ENCODE measurements at places on chromosomes 1 and 21. TPM values are rescaled to one million over a fixed set of nuclear protein-coding genes. Genes with fewer than 3 reads are reported as not detected.

DNA sequence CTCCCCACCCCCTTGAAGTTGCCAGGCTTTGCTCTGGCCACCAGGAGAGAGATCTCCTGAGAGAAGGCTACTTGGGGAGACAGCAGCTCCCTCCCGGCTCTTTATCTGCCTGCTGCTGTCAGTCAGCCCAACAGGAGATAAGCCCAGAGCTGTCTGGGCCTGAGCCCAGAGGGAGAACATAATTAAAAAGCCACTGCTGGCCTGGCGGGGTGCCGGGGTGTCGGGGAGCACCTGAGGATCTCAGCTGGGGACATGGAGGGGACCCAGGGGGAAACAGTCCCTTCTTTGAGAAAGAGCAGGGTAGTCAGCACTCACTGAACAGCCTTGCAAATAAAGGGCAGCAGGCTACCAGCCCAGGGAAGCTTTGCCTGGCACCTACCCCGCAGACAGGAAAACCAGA, 17.9 kb downstream of the VWA5B1 start:
- DNase-seq: no peak

- no peak for DNase-seq
Observed at GRCh38 chr1:5718831-5719632, 273.2 kb downstream of the NPHP4 start.

- no peak for DNase-seq
Observed at GRCh38 chr21:17257784-17258183, 255.1 kb upstream of the CXADR start.

Gene CFH
- total RNA-seq: 138 TPM

Gene PDE9A
- total RNA-seq: 21.0 TPM

- DNase-seq: no peak
Observed at GRCh38 chr1:198639671-198640143, 867 bp downstream of the PTPRC start.

GRCh38 chr21:15278279-15278678, 213.5 kb upstream of the NRIP1 start:
- no peak for DNase-seq

DNA sequence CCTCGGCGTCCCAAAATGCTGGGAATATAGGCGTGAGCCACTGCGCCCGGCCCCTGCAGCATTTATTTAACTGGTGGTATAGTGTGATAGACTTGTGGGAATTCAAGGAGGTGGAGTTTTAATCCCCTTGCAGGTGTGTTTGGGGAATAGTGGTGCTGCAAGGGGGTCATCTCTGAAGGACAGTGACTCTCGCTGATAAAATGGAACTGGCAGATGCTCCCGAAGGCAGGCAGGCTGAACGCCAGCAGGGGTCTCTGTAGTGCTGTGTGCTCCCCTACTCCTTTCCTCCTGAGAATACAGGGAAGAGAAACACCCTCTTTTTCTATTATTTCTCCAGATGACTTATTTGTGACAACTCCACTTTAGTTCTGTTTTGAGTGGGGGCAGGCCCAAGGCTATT, 4.0 kb downstream of the OSCP1 start:
- DNase-seq: no peak

Gene FMO2
- 0.70 TPM for total RNA-seq

DNA sequence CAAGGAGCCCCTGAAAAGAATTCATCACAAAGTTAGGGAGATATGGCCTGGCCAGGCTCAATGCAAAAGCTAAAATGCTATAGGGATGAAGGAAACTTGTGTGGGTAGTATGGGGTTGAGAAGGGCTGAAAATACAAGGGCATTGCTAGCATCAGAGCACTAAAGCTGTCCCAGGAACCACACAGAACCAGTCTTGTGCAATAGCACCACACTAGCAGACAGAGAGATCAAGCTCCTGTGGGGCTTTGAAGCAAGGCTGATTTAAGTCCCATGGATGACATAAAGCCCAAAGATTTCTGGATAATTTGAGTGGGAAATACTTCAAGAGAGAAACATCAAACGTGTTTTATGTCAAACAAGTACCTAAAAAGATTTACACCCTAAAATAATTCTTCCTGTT, 97.1 kb downstream of the VAV3 start:
- DNase-seq: no peak

Gene NMNAT2
- 1.00 TPM for total RNA-seq

Gene GOLT1A
- total RNA-seq: 13.6 TPM

GRCh38 chr1:185483664-185484450, 166.8 kb upstream of the IVNS1ABP start:
- peak; percentile 26 for DNase-seq

DNA sequence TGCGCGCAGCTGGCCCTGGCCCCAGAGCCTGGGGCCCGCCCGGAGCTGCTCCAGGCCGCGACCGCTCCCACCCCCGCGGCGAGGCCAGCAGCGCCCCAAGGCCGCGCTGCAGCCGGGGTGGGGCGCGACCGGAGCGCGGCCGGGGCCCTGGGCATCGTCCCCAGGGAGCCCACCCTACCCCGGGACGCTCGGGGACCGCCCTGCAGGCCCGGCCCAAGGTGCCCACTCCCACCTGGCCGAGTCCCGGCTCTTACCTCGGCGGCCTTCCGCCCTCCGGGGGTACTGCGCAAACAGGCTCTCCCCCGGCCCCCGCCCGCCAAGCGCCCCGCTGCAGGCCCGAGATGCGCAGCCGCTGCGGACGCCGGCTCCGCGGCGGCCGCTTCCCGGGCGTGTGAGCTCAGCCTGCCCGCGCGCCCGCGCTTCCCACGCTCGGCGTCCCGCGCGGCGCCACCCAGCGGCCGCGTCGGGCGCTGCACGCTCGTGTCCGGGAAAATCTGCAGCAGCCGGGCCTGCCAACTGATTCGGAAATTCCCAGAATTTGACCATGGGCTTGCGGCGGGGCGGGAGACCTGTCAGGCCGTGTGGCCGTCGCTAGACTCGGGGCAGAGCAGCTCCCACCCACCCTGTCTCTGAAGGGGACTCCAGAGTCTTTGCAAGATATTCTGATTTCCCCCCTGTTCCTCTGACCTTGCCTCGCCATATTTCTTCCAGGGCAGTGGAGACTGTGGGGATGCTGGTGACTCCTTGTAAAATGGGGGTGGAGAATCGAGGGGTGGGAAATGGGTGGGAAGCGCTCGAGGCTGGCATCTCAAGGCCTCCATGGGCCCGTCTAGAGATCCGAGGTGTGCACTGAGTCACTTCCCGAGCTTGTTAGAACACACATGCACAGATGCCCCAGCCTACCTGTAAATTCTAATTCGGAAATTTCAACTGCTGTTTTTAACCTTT, 41.9 kb downstream of the CD34 start:
- peak; percentile 90 for DNase-seq

Gene FCER1G
- total RNA-seq: 4.3 TPM

DNA sequence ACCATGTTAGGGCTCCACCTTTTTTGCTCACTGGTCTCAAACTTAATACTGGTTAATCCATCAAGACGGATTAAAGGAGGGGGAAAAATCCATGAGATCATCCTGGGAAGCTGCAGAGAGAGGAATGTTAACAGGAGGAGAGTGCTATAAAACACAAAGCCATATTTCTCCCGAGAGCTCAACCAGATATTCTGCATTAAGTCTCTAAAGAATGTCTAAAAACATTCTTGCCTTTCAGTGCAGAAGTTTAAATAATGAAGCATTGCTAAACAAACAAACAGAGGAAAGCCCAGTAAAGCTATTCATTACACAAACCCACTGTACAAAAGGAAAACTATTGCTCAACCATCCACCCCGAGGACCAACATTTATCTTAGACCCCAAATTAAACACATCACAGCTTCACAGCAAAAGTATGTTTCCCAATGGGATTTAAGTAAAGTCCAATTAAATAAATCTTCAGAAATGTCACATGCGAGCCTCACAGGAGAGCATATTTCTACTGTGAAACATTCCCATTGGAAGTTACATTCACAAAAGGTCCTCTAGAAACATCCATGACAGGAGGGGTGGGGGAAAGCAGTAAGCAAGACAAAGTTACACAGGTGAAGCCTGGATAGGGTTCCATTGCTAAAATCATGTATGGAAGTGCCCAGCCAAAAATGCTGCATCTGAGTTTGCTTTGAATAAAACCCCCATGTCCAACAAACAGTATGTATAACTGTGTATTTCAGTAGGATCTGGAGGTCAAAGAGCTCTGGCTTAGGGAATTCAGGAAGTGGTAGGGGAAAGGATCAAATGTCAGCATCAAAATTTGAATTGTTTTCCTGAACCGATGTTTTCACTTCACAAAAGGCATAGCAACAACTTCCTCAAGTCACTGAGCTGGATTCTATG, 23.3 kb downstream of the DUSP10 start:
- DNase-seq: peak; percentile 40

Gene GUCA2A
- total RNA-seq: 6.5 TPM

- DNase-seq: peak; percentile 21
Observed at GRCh38 chr1:210366767-210367166, 38.1 kb downstream of the HHAT start.
